ENCODE measurements at places on chromosomes 2 and 18.

DNA sequence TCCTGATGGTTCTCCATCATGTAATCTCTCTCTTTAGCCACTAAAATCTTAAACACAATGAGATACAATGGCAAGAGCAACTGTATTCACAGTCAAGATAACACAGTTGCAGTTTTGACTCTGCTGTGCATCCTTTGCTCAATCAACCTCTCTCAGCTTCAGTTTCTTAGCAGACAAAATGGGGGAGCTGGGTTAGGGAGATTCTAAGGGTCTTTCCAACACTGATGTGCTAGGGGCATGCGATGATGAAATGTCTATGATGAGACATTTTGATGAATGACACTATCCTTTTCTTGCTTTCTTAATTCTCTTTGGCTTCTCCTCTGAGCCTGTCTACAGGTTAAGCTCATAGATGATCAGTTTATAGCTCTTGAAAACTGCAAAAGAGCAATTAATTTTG lies 1.1 kb downstream of the SERPINB10 start:
- no peak for DNase-seq

DNA sequence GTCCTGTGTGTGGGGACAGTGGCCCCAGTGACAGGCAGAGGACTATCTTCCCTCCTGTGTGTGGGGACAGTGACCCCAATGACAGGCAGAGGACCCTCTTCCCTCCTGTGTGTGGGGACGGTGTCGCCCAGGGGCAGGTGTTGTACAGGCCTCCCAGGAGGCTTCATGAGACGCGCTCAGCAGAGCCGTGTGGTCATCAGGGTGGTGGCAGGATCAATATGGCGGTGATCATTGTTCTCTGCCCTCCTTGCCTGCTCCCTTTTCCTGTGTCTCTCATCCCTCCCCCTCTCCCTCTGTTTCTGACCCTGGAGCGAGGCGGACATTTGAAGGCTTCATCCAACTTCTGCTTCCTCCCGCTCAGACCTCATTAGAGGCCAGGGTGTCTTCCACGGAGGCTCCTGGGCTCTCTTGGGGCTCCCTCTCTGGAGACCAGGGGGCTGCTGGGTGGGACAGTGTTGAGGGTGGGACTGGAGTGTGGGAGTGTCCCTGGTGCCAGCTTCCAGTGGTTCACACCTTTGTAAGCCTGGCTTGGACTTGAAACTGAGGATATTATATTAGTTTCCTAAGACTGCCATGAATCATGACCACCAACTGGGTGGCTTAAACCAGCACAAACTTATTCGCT lies 59.5 kb downstream of the ACKR3 start:
- no peak for DNase-seq

DNA sequence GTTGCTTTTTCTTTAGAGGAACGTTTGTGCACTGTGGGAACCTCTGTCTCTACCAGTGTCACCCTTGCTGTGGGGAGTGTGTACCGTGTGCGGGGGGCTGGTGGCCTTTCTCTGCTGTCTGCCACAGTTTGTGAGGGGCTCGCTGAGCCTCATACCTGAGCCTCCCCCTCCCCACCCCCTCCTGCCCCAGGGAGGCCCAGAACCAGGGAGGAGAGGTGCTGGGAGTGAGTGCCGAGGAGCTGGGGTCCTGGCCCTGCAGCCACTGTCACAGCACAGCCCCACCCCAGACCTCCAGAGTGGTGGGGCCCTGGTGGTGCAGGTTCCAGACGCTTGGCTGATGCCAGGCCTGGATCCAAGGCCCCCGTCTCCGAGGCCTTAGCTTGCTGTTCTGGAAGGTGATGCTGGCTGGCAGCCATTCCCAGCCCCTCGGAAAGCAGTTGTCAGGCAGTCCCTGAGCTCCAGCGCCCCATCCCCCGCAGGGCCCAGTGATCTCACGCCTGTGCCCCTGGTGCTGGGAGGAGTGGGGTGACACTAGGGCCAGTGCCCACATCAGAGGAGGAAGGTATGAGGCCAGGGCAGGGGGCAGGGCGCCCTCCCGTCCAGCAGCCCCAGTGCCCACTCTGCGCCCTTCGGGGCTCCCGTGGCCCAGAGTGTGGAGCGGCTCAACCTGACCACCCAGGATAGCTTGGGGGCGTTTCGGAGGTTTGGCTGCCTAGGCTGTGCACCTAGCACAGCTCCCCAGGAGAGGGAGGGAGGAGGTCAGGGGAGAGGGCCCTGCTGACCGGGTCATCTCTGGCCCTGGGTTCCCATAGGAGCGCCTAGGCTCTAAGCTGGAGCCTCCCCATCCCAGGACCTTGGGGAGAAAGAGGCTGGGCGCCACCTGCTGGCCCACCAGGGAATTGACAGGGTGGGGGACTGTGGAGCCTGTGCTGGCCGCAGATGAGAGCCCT lies 53.0 kb upstream of the ALPP start:
- DNase-seq, result peak; percentile 12

DNA sequence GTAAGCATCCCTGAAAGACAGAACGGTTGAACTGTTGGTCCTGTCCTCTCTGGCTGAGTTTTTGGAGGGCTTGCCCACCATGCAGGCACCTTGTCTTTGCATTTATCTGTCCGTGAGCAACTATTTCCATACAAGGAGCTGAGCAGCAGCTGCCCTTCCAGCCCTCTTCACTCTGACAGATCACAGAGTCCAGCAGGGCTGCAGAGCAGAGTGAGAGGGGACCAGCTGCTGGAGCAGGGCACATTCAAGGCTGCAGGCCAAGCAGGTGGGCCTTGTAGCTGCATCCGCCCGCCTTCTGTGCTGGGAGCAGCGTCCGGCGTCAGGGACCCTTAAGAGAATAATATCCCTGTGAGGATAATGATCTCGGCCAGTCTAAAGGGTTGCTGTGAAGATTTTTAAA lies 9.5 kb downstream of the SMYD1 start:
- DNase-seq, result no peak

GRCh38 chr2:102460467-102460866 lies 12.6 kb upstream of the SLC9A4 start:
- DNase-seq, result no peak

- no peak for DNase-seq
Measured at GRCh38 chr2:57891086-57891712, 155.4 kb upstream of the VRK2 start.

DNA sequence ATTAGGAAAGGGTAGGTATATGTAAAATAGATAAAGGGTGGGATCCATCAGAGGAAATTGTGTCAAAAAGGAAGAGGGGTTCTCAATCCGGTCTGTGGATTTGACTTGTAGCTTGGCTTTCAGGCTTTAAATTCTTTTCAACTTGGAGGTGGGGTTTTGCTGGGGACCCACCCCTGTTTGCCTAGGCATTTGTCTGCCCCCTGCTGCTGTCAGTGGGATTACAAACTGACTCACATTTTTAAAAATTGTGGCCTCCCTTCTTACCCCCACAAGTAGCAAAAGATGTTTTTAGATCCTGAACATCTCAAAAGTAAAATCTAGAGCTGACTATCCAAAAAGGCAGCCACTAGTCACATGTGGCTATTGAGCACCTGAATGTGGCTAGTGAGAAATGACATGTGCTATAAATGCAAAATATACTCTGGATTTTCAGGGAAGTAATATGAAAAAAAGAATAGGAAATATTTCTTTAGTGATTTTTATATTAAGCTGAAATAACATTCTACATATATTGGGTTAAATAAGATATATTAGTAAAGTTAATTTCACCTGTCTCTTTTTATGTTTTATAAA lies 178.9 kb downstream of the GFPT1 start:
- DNase-seq, result no peak

DNA sequence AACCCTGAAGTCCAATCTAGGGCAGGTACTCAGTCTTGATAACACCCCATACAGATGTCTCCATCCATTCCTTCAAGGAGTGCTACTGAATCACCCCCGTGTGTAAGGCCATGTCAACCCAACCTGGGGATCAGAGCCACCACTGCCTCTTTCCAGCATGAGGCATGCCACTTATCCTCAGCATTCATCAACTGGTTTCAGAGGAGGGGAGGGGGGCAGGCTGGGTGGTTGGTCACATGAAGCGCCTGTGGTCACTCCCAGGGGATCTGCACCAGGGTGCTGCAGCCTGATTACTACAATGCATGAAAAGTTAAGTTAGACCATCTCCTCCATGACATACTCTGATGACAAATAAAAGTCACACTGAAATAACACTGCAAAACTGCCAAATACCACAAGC lies 65.0 kb downstream of the UXS1 start:
- no peak for DNase-seq

GRCh38 chr2:221518201-221518934 lies 53.7 kb downstream of the EPHA4 start:
- DNase-seq, result no peak

GRCh38 chr2:160144280-160144990 lies 55.6 kb downstream of the ITGB6 start:
- no peak for DNase-seq

DNA sequence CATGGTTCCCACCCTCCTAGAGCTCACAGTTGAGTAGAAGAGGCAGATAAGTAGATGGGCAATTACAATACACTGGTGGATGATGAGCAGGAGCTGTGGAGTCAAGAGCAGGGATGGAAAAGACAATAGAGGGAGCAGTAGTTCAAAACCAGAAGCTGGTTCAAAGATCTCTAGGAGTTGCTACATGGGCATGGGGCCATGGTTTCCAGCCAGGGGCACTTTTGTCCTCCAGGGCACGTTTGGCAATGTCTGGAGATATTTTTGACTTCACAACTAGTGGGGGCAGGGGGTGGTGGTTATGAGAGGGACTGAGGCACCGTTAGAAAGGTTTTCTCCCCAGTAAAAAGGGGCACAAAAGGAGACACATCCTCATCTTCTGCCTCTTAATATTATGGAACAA lies 236.0 kb downstream of the DYSF start:
- no peak for DNase-seq

DNA sequence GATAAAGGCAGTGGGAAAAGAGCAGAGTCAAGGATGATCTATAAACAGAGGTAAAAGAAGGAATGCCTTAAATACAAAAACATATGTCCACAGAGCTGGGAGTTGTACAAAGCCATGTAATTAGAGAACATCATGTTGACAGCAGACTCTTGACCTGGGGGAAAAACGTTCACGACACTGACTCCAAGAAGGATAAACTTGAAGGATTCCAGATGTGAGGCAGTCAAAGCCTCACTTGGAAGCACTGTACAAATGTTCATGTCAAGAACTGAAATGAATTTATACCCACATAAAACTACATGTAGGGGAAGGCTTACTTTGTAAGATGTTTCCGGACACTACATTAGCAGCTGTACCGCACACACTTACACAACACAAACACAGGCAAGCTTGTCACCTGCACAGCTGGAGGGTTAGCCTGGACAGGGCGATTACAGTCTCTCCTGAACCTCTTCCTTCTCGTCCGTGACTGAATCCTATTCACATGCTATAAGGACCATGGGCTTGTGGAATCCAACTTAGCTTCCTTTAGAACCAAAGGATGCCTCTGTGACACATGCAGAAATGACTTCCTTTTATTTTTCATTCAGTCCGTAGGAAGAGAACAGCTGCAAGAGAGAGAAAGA lies 88.6 kb downstream of the SH3YL1 start:
- DNase-seq, result no peak

DNA sequence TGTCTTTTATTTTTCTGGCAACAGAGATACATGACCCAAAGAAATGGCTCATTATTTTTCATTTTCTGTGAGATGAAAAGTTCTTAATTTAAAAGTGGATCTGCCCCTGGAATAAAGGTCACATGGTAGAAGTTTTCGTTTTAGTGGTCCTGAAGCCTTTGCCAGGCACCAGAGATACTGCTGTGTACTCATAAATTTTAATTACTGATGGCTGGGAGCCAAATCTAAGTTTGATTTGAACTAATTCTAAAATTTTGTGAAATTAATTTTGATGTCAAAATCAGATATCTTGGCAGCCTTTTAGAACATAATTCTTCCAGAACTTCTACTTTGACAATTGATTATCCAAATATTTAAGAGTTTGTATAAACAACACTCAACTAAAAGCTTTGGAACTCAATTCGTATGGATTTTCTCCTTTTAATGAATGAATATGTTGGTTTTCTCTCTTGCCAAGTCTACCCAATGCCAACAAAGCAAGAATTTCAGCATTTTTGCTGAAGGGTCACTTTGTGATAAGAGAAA lies 128.5 kb upstream of the SP5 start:
- no peak for DNase-seq

DNA sequence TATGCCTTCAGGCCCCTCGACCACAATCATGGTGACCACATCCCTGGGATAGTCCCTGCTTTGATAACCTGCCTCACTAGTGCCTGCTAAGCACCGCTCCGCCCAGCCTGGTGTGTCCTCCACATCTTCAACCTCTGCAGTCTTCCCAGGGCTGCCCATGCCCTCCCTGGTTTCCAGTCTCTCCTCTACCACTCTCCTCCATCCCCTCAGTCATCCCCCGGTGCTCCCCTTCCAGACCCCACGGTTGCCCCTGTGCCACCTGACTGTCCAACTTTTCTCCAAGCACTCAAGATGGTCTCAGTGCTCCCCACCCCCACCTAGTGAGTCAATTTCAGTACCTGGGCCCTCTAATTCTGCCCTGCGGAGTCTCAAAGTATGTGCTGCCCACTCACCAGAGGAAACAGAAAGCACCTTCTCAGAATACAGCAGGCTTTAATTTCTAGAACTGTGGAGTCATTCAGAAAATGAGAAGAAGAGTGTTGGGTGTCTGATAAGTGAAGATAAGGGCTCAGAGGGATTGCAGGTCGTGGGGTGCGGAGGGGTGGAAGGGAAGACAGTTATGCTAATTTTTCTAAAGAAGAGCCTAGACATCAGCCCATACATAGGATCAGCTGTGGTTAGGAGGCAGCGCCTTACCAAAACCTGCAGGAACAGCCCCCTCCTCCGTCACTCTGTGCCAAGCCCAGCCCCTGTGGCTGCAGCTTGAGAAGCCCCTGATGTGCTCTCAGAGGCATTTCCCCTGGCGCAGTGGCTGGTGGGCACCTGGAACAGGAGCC lies 53.6 kb upstream of the CAB39 start:
- DNase-seq, result no peak

DNA sequence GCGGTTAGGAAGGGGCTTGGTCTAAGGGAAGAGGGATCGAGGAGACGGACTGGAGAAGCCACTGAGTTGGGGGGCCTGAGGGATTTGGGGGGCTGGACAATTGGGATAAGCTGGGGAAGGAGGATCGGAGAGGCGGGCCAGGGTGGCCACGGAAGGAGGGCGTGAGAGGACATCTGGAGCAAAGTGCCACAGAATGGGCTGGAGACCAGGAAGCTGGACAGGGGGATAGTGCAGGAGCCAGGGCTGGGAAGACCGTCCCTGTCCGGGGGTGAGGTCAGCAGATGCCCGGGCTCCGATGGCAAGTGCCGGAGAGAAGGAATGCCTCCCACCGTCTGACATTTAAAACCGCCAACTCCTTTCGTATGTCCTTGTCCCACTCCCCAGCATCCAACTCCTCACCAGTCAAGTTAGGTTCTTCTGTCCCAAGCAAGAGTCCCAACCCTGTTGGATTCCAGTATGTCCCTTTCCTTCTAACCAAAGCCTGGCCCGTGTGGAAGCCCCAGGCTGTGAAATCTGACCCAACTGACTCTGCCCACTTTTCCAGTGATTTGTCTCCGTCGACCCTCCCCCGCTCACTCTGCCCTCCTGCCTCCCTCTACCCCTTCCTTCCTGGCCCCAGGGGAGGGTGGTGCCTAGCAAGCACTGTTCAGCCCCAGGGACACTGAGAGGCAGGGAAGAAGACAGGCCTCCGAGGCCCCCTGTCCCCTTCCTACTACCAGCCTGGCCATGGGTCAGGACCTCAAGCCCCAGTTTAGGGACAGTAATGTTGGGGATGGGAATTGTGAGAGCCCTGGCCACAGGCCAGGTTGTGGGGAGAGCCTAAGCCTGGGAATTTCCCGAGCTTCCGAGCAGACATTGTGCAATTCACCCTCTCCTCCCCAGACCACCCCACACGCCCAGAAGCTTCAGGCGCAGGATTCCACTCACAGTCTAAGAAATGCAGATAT lies 31.5 kb upstream of the TMBIM1 start:
- no peak for DNase-seq

- DNase-seq, result no peak
Measured at GRCh38 chr18:28163201-28163775, 13.6 kb downstream of the CDH2 start.

- no peak for DNase-seq
Measured at GRCh38 chr2:64063924-64064331, 44.7 kb upstream of the VPS54 start.
